Stimulated activated naive CD8-positive, alpha-beta T cell treated with anti-CD3 and anti-CD28 coated beads, Interleukin-15, Interleukin-2, amounts not matched to agents 100 U/mL and 50 U/mL, for 24 hours (primary cell): ENCODE measurements at places on chromosomes 6 and 20.

- DNase-seq = no peak
These were observed 36.1 kb downstream of the CTNNBL1 start for GRCh38 chr20:37729909-37730308.

GRCh38 chr20:34970193-34970840 is 14.6 kb downstream of the MYH7B start:
- DNase-seq = no peak

- no peak for DNase-seq
These were observed 5.5 kb downstream of the BFSP1 start for GRCh38 chr20:17525650-17526049.

GRCh38 chr20:50467718-50468356 is 42.3 kb upstream of the PTPN1 start:
- peak; percentile 30 for DNase-seq

- no peak for DNase-seq
These were observed 180.7 kb upstream of the GGTLC1 start for GRCh38 chr20:24169256-24169655.

- no peak for DNase-seq
These were observed 81.7 kb upstream of the GATA5 start for GRCh38 chr20:62557462-62557861.

GRCh38 chr6:128557081-128557480 is 36.7 kb upstream of the PTPRK start:
- DNase-seq = no peak

GRCh38 chr6:111725446-111726112 is 119.9 kb upstream of the TRAF3IP2 start:
- DNase-seq = no peak
